ENCODE measurements at places on chromosomes 3 and 15.

GRCh38 chr3:33388374-33389100 is 51.7 kb downstream of the UBP1 start:
- DNase-seq = no peak

GRCh38 chr3:86793786-86794185 is 197.2 kb downstream of the VGLL3 start:
- no peak for DNase-seq

GRCh38 chr15:98772895-98773294 is 124.6 kb downstream of the IGF1R start:
- DNase-seq = no peak

DNA sequence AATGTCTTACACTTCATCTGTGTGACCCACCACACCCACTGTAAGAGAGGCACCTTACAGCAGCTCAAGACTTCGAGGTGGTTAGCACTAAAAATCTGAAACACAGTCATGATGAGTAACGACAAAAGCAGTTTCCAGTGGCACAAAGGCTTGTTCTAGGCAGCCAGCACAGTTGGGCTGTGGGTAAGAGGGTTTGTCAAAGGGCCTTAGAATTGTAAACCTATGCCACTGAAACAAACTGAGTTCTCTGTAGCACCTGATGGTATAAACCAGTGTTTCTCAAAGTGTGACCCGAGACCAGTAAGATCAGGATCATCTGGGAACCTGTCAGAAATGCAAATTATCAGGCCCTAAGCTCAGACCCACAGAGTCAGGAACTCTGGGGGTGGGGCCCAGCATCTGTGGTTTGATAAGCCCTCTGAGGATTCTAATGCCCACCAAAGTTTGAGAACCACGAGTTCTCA is 36.5 kb downstream of the DAPK2 start:
- no peak for DNase-seq

- DNase-seq = no peak
Observed at GRCh38 chr15:70153921-70154717, 56.4 kb upstream of the TLE3 start.
